ENCODE measurements at places on chromosomes 1 and 21. TPM values are rescaled to one million over a fixed set of nuclear protein-coding genes. Genes with fewer than 3 reads are reported as not detected.
A peak's percentile ranks its signal among the peaks of the same experiment; 100 is the strongest.

DNA sequence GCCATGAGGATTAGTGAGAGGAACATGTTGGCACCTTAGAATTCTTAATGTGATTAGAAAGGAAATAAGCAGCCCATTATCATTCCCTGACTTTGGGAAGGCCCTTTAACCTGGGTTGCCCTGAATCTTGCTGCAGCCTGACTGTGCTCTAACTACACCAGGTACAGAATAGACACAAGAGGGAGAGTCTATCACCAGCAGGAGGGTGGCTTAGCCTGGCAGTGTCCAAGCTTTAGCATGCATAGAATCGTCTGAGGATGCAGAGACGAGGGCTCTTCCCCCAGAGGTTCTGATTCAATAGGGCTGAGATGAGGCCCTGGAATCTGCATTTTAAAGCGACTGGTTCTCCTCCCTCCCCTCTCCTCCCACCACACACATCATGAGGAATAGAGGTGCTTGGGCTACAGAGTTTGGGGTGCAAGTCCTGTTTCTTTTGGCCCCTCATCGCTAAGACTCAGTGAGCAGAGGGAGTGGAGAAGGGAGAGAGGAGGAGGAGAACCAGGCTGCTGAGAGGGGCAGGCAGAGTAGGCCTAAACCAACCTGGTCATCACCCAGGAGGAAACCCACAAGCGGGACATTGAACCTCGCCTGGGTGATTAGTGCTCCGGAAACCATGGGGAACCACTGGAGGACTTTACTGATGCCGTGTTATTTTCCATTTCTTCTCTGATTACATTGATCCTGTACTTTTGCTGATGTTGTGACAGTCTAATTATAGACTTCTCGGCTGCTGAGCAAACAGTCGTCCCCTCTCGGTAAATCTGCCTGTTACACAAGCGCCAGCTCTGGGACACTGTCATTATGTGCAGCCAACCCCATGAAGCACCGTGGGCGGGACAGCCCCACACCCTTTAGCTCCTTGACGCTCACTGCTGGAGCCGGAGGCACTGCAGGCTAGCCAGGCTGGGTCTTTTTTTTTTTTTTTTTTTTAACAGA, 6.3 kb upstream of the TENT5C start:
- DNase-seq, result no peak

Gene SH2D1B
- not detected for total RNA-seq

Gene TMEM269
- total RNA-seq, result not detected

GRCh38 chr1:214574598-214575411, 23.4 kb upstream of the PTPN14 start:
- peak; percentile 93 for DNase-seq

GRCh38 chr1:160407839-160408801, 7.8 kb downstream of the VANGL2 start:
- peak; percentile 79 for DNase-seq

Gene RCOR3
- 32.8 TPM for total RNA-seq

DNA sequence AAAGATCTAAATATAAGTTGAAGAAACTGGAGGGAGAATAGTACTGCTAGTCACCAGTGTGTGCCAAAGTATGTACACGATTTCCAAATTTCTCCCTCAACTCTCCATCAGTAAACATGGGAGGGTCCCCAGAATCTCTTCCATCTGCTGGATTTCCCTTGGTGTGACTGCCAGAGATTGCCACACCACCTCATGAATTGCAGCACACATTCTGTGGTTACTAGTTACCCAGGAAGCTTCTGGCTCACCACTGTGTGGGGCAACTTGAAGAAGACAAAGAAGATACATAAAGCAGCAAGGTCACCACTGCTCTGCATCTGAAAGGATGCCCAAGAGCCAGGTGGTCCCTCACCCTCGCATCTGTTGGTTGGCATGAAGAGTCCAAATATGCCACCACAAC, 191.7 kb upstream of the ESRRG start:
- DNase-seq, result peak; percentile 46
